Testis (tissue), 5 donors: ENCODE measurements at places on chromosomes 12 and 14. TPM values are rescaled to one million over a fixed set of nuclear protein-coding genes. Genes with fewer than 3 reads are reported as not detected.

Gene TSPAN11
- total RNA-seq = 2.7 TPM

DNA sequence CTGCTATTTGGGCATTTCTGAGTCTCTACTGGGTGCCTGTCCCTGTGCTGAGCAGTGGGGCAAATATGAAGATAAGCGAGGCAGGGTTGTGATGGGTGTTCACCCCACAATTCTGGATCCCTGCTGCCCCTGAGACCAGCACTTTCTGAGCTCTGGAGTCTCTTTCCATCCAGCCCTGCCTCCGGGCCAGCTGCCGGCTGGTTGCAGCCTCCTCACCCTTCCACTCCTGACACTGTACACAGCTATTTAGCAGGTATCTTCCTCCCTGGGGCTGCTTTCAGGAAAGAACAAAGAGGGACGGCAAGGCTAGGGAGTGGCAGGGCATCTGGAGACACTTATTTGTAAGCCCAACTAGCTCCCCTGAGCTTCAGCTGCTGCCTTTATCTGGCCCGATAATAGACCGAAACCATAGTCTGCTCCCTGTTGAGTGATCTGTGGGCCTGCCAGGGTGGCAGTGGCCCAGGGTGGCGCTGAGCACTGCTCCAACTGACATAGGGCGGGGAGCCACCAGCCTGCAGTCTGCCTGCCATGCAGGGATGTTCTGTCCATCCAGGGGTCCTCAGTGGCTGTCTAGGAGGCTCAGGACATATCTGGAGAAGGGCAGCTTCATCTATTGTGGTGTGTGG, 7.6 kb upstream of the KRT80 start:
- no peak overlapping the region for H3K4me3 ChIP-seq
- H3K27ac ChIP-seq = no peak overlapping the region
- DNase-seq = no peak
- peaks cover 6% of the 10 kb centered on the region for H3K4me1 ChIP-seq
- H3K27me3 ChIP-seq = no peaks in the 10 kb centered on the region

DNA sequence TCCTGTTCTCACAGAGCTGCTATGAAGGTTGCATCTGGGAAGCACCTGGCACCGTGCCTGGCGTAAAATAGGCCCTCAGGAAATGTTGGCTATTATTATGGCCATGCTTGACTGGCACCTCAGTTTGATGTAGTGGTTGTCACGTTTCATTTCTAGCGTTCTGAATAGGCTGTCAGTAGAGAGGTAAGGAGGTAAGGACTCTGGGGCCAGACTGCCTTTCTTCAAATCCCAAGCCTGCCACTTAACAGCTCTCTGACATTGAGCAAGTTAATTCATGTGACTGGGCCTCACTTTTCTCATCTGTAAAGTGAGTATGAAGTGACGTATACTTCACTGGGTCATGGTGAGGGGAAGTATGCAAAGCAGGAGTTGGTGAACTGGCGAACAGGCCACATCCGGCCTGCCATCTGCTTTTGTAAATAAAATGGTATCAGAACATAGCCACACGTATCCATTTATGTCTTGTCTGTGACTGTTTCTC, 196.2 kb downstream of the CACNA1C start:
- H3K27me3 ChIP-seq = no peaks in the 10 kb centered on the region
- no peaks in the 10 kb centered on the region for H3K36me3 ChIP-seq
- no peak for DNase-seq
- H3K27ac ChIP-seq = no peak overlapping the region

Gene SYT1
- 1.7 TPM for total RNA-seq

Gene MBIP
- 22.1 TPM for total RNA-seq

Gene MEG3
- 324 TPM for total RNA-seq

GRCh38 chr12:3243376-3244084, 166.4 kb downstream of the TSPAN9 start:
- peaks cover 8% of the 10 kb centered on the region for H3K4me1 ChIP-seq
- DNase-seq = no peak
- no peaks in the 10 kb centered on the region for H3K27me3 ChIP-seq
- H3K36me3 ChIP-seq = no peaks in the 10 kb centered on the region

GRCh38 chr12:64531665-64532334, 78.5 kb upstream of the RASSF3 start:
- no peaks in the 10 kb centered on the region for H3K36me3 ChIP-seq
- no peaks in the 10 kb centered on the region for H3K4me1 ChIP-seq
- H3K27me3 ChIP-seq = no peaks in the 10 kb centered on the region
- no peak for DNase-seq
- H3K4me3 ChIP-seq = no peak overlapping the region

DNA sequence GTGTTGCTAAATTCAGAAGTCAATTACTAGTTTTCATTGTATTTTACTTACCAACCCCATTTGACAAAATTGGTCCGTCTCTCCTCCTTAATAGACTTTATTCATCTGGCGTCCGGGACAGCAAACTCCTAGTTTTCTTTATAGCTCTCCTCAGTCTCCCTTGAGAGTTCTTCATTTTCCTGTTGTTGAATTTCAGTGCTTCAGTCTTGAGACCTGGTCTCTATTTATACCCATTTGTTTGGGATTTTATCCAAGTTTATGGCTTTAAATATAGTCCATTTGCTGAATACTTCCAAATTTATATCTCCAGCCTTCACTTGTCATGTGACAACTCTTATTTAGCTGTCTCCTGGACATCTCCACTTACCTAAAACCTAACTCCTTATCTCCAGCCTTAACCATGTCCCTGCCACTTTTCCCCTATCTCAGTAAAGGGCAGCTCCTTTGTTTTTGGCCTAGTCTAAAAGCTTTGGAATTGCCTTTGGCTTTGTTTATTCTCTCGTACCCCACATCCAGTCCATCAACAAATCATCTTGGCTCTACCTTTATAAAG, 23.5 kb downstream of the KTN1 start:
- no peaks in the 10 kb centered on the region for H3K36me3 ChIP-seq
- H3K4me1 ChIP-seq = peaks cover 9% of the 10 kb centered on the region
- no peaks in the 10 kb centered on the region for H3K27me3 ChIP-seq
- H3K4me3 ChIP-seq = no peak overlapping the region
- no peak overlapping the region for H3K27ac ChIP-seq
- DNase-seq = no peak
